Brain (organoid and tissue), 16 donors: ENCODE measurements at places on chromosomes 1 and 21. TPM values are rescaled to one million over a fixed set of nuclear protein-coding genes. Genes with fewer than 3 reads are reported as not detected.

The NHLH1 gene
- 1.0 TPM for polyA plus RNA-seq

The GNAT2 gene
- polyA plus RNA-seq = not detected

The LAMB3 gene
- polyA plus RNA-seq = 1.7 TPM

The CD1C gene
- not detected for polyA plus RNA-seq

The TDRD5 gene
- not detected for polyA plus RNA-seq

The TMPRSS15 gene
- polyA plus RNA-seq = not detected

The PLEKHG5 gene
- 28.0 TPM for polyA plus RNA-seq

The ZNF697 gene
- polyA plus RNA-seq = 2.4 TPM

The TTC22 gene
- polyA plus RNA-seq = 1.4 TPM
